NCI-H1048 (cell line): ENCODE measurements at places on chromosomes 11 and 22.

- no peak for DNase-seq
Observed at GRCh38 chr22:30606455-30607299, at the start of gene TCN2. Gene TCN2, plus strand, starts transcription at chr22:30607174. Its CDS starts 158 bp downstream, at chr22:30607332.

DNA sequence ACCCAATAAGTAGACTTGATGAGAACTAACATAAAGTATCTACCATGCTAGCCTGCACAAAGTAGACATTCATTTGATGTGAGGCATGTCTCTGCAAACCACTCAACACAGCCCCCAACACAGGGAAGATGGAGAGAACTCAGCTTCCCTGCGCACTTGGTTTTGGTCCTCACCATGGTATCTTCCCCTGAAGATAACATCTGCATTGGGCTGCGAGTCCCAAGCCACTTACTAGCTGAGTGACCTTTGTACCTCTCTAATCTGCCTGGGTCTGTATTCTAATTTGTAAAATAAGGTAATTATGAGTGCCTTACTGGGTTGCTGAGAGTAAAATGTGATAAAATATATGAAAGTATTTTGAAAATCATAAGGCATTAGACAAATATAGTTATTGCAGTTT lies 30.7 kb downstream of the PPFIA1 start:
- DNase-seq: no peak

GRCh38 chr11:10899121-10899830 lies 41.4 kb upstream of the ZBED5 start:
- no peak for DNase-seq

DNA sequence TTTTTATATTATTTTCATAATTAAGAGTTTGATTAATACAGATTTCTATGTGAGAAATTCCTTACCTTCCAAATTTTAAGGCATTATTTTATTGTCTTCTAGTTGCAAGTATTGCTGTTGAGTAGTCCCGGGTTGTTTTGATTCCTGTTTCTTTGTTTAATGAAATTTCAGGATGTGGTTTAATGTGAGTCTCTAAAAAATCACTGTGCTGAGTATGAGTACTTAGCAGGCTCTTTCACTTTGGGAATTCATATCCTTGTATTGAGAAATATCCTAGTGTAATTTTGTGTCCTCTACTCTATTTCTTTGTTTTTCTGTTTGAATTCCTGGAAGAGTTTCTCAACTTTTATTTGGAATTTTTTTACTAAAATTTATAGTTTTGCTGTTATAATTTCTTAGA lies 113.2 kb downstream of the TMEM135 start:
- no peak for DNase-seq

DNA sequence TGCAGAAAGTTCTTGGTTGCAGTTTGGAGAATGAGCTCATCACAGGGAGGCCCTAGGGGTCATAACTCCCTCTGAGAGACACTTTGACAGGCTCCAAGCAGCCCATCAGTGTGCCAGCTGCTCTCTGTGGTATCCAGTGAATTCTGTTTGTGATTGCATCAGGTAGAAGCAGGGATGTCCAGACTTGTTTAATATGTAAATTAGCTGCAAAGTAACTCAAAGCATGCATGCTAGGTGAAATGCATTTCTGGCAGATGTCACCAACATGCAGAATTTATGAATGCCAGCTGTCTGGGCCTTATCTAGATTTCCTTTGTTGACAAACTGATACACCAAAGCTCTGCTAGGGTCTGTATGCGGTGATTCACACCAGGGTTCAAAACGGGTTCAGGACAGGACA lies 123.6 kb upstream of the MTNR1B start:
- DNase-seq: no peak

- DNase-seq: no peak
Observed at GRCh38 chr22:36097880-36098279, 62.7 kb downstream of the APOL3 start.

- DNase-seq: no peak
Observed at GRCh38 chr11:17877886-17878285, 135.0 kb downstream of the SERGEF start.

DNA sequence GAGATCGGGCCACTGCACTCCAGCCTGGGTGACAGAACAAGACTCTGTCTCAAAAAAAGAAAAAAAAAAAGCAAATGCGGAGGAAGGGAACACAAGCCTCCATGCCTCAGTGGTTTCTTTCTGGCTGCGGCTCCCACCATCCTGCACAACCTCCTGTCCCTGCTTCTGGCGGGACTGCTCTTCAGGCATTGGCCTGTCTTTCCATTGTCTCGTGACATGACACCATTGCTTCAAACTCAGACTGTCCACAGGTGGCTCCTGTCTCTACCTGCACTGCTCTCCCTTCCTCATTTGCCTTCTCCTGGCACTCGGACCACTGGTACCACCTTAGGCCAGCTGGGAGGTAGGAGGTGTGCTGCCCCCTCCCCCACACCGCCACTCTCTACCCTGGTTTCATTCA lies 10.6 kb upstream of the PPM1F start:
- DNase-seq: no peak

DNA sequence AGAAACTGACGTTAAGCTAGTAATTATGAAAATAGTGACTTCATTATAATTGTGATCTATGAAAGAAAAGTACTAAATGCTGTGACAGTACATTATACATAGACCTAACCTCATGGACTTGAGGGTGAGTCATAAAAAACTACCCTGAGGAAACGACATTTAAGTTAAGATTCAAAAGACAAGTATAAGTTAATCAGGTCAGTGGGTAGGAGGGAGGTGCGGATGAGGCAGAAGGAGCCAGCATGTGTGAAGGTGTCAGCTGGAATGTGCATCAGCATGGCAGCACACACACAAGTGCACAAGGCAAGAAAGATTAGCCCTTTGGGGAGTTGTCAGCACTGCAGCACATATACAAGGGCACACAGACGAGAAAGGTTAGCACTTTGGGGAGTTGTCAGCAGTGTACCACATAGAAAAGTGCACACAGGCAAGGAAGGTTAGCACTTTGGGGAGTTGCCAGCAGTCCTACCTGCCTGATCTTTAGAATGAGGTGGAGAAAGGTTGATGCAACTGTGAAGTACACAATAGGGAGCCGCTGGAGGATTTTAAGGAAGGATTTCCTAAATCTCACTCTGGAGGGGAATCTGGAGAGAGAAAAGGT lies 31.6 kb upstream of the CAVIN3 start:
- no peak for DNase-seq

DNA sequence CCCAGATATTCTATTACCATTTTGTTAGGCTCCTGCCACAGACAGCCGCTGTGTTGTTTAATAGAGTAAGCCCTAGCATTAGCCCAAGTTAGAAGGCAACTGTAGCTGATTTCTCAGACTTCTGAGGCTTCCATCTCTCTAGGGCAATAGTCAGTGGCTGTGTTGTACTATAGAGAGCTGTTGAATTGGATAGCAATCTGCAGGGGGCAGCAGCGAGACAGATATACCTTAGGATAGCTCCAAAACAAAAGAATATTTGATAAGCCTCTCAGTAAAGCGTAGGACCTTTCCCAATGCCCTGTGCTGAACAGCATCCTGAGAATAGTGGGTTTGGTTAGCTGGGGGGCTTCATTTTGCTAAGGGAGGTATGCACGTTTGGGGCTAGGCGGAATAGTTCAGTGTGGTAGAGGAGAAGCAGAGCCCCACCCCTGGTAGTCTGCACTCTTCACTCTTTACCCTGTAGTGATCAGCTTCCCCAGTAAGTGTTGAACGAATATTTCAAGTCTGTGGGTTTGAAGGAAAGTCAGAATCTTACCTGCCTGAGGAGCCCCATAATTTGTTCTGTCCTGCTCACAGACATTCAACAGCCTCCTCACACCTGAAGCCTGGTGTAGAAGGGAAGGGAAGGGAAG lies 515.1 kb downstream of the INSC start:
- DNase-seq: no peak

- DNase-seq: no peak
Observed at GRCh38 chr11:72072348-72072747, 8.0 kb downstream of the NUMA1 start.
